ENCODE measurements at places on chromosomes 16 and 17.

DNA sequence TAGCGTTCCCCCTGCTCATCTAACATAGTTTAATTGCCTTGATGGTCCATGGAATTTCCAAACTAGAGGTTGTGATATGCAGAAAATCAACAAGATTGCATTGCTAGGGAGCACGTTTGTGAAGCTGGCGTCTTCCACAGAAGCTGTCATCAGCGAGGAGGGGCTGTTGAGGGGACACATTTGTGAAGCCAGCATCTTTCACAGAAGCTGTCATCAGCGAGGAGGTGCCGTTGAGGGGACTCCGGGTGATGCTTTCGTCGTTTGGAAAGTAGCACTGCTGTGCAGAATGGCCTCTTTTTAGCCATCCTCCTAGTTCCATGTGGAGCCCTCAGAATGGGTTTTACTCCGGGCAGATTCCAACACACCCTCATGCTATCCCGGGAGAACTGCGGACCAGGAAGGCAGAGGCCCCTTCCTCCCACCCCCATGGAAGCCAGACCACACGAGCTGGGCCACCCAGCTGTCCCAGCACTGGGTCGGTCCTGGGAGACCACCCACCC is 119.6 kb upstream of the CHMP6 start:
- peaks cover 26% of the 10 kb centered on the region for H3K36me3 ChIP-seq
- DNase-seq: no peak
- H3K27ac ChIP-seq: no peak overlapping the region
- H3K4me1 ChIP-seq: peaks cover 30% of the 10 kb centered on the region
- no peak overlapping the region for H3K4me3 ChIP-seq

DNA sequence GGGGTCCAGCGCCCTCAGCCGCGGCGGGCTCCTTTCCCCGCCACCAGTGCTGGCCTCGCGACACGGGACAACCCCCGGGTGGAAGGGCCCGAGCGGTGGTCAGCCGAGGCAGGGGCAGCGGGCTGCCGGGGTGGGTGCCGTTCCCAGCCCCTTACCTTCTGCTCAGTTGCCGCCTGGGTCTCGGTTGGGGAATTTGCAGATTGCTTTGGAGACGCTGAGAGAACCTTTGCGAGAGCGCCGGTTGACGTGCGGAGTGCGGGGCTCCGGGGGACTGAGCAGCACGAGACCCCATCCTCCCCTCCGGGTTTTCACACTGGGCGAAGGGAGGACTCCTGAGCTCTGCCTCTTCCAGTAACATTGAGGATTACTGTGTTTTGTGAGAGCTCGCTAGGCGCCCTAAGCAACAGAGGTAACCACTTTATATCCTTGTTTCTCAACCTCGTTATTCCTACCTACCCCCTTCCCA is 381 bp downstream of the CTNS start:
- peaks cover 12% of the 10 kb centered on the region for H3K36me3 ChIP-seq
- peak overlapping the region; percentile 94 for H3K4me3 ChIP-seq
- DNase-seq: peak; percentile 7
- H3K27me3 ChIP-seq: no peaks in the 10 kb centered on the region
- no peaks in the 10 kb centered on the region for H3K4me1 ChIP-seq
- H3K27ac ChIP-seq: no peak overlapping the region

GRCh38 chr17:17561408-17562145 is 29.9 kb downstream of the PEMT start:
- no peak overlapping the region for H3K4me3 ChIP-seq
- H3K36me3 ChIP-seq: no peaks in the 10 kb centered on the region
- no peak overlapping the region for H3K27ac ChIP-seq
- peaks cover 23% of the 10 kb centered on the region for H3K4me1 ChIP-seq
- no peaks in the 10 kb centered on the region for H3K27me3 ChIP-seq

DNA sequence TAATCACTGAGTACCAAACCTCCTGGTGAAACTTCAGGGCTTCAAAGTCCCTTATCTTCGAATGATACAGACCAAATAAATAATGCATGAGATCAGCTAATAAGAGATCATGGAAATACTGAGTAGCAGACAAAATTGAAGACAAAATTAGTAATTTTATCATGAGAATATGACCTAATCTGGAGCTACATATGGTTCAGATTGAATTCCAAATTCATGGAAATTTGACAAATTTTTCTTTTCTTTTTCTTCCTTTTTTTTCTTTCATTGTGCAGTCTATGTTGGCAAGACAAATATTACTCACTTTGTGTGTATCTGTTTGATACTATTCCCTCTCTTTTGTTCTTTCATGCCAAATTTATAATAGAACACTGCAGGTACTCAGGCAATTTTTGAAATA is 218.1 kb upstream of the KCNJ16 start:
- no peak overlapping the region for H3K27ac ChIP-seq
- no peaks in the 10 kb centered on the region for H3K27me3 ChIP-seq
- no peaks in the 10 kb centered on the region for H3K36me3 ChIP-seq
- DNase-seq: no peak
- H3K4me3 ChIP-seq: no peak overlapping the region

- no peak overlapping the region for H3K27ac ChIP-seq
- H3K4me3 ChIP-seq: no peak overlapping the region
- no peaks in the 10 kb centered on the region for H3K4me1 ChIP-seq
- no peak for DNase-seq
Observed at GRCh38 chr17:33225994-33226393, 67.1 kb downstream of the ASIC2 start.

DNA sequence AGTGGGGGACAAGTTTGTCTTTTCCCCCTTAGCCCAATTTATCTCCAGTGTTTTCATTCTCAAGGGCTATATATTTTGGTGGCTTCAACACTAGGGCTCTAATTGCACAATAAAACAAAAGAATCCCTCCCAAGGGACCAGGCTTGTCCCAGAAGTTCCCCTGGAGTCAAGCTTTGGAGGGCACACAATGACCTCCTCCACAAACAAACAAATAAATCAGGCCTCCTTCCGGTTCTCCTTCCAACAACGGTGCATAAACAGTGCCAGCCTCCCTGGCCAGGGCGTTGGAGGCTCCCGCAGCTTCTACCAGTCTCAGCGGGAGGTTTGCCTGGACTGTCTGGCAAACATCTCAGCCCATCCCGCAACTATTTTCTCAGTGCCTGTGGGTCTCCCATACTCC is 188.0 kb upstream of the FOXF1 start:
- H3K36me3 ChIP-seq: no peaks in the 10 kb centered on the region
- no peak for DNase-seq
- H3K4me3 ChIP-seq: no peak overlapping the region
- no peaks in the 10 kb centered on the region for H3K27me3 ChIP-seq
- H3K4me1 ChIP-seq: no peaks in the 10 kb centered on the region

Measured in thymus (tissue), 14 donors.